Stromal cell of bone marrow (primary cell): ENCODE measurements at places on chromosomes 4 and X.

- DNase-seq, result no peak
These were observed 291.0 kb upstream of the HAND2 start for GRCh38 chr4:173821036-173821435.

DNA sequence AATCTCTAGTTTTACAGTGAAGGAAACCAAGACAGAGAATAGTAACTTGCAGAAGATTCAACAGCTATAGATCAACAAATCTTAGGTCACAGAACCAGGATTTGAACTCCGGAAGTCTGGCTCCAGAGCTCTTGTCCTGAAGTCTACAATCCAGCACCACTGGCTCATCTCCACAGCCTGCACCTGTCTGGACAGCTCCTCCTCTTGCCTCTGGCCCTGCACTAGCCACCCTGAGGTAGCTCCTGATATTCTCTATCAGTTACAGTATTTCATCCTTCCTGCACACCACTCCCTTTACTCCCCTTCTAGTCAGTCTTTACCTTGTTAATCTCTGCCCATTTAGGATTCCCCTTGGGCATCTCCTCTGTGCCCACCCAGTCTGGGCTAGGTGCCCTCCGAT lies 58.1 kb upstream of the LNX1 start:
- no peak for DNase-seq

- no peak for DNase-seq
These were observed 431.8 kb upstream of the DIPK2B start for GRCh38 chrX:45632506-45632905.

DNA sequence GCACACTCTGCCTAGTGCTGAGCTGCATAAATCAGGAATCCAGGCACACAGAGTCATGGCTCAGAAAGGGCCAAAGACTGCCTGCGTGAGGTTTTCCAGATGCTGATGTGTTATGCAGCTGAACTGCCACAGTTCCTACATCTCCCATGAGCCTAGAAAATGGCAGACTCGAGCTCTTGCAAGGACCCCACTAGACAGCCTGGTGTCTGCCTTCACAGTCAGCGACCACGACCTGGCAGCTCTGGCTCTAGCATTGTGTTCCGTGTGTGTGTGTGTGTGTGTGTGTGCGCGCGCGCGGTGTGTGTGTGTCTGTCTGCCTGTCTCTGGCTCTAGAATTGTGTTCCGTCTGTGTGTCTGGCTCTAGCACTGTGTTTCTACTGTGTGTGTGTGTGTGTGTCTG lies 203.6 kb upstream of the AGTR2 start:
- DNase-seq, result no peak

GRCh38 chr4:56689201-56689969 lies 8.3 kb upstream of the HOPX start:
- no peak for DNase-seq

DNA sequence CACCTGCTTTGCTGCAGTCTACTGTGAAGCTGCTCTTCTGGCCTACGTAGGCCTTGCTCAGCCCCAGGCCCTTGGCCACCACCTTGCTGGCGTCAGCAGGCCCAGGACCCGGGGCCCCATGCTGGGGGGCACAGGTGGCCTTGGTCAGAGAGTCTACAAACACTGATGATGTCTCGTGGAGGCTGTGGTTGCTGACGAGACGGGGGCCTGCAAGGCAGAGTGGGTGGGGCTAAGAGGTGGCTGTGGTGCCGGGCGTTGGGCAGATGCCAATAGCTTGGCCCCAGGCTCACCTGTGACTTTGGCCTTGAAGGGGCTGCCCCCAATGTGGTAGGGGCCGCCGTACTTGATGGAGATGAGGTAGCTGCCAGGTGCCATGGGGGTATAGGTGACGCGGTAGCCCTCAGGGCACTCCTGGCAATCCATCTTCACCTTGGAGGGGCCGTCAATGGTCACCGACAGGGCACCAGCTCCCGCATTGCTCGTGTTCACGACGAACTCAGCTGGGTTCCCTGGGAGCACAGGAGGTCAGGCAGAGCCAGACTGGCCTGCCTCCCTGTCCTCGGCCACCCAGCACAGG lies 25.0 kb downstream of the FLNA start:
- DNase-seq, result no peak
